Activated naive CD8-positive, alpha-beta T cell treated with anti-CD3 and anti-CD28 coated beads for 36 hours (primary cell): ENCODE measurements at places on chromosomes 4 and X. TPM values are rescaled to one million over a fixed set of nuclear protein-coding genes. Genes with fewer than 3 reads are reported as not detected.

DNA sequence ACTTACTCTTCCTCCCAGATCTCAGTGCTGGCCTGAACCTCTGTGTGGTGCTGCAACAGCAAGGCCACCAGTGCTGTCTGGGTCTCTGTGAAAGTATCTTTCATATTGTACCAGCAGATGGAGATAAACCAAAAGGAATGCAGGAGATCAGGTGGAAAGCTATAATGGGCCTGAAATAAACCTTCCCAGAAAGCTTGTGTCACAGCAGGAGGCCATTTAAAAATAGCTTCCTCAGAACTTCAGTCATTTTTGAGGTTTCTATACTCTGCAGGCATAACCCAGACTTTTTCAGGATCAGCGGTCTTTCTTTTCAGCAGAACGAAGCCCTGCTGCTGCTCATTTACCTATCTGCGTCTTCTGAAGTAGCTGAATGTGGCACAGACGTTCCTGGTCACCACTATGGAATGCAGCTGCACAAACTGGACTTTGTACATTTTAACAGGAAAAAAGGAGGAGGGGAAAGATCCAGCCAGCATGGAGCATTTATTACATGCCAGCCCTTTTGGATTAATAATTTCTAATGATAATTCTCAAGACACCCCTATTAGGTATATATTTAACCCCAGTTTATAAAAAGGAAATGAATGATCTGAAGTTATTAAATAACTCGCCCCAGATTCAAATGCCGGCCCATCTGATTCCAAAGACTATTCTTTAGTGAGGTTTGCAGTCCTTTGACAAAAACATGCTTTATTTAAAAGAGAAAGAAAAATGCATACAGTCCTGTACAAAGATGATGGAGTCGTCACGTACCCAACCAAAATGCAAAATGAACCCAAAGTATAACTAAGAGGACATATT, 119.7 kb downstream of the NFKB1 start:
- DNase-seq, result no peak
- no peaks in the 10 kb centered on the region for H3K27me3 ChIP-seq
- no peak overlapping the region for H3K4me3 ChIP-seq
- peaks cover 34% of the 10 kb centered on the region for H3K36me3 ChIP-seq

DNA sequence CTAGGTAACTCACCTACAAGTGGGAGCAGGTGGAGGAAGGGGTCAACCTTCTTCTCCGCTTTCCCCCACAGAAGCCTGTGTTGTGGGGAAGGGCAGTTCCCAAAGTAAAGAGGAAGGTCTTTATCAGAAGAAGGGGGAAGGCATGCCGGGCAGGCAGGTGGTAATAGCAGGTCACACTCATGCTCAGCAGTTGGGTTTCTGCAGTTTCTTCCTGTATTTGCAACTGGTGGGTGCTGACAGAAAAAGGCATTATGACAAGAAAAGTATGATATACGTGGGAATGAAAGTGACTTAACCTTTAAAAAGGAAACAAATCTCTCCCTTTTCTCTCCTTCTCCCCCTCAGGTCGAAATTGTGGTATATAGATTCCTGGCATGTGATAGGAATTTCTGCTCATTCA, 3.7 kb downstream of the MTMR1 start:
- peaks cover 43% of the 10 kb centered on the region for H3K4me1 ChIP-seq
- H3K4me3 ChIP-seq, result peak overlapping the region; percentile 53
- peak overlapping the region; percentile 80 for H3K27ac ChIP-seq

- H3K4me1 ChIP-seq, result no peaks in the 10 kb centered on the region
- DNase-seq, result no peak
- peaks cover 17% of the 10 kb centered on the region for H3K27me3 ChIP-seq
- no peak overlapping the region for H3K4me3 ChIP-seq
Measured at GRCh38 chrX:69309074-69309792, 144.0 kb upstream of the PJA1 start.

The HSFX2 gene
- not detected for total RNA-seq

- H3K4me1 ChIP-seq, result peaks cover 2% of the 10 kb centered on the region
- H3K36me3 ChIP-seq, result no peaks in the 10 kb centered on the region
- H3K4me3 ChIP-seq, result no peak overlapping the region
Measured at GRCh38 chr4:40563401-40563800, 66.3 kb downstream of the RBM47 start.

GRCh38 chr4:7959078-7959477, 19.4 kb upstream of the AFAP1 start:
- H3K27ac ChIP-seq, result no peak overlapping the region
- H3K4me3 ChIP-seq, result no peak overlapping the region
- H3K4me1 ChIP-seq, result peaks cover 33% of the 10 kb centered on the region
- H3K36me3 ChIP-seq, result peaks cover 2% of the 10 kb centered on the region
